Epithelial cell of umbilical artery (primary cell): ENCODE measurements at places on chromosomes 7 and 10. TPM values are rescaled to one million over a fixed set of nuclear protein-coding genes. Genes with fewer than 3 reads are reported as not detected.

SNX13 gene
- total RNA-seq = 29.6 and 39.7 TPM in 2 replicates

CALCR gene
- not detected in 2 replicates for total RNA-seq

PTPRE gene
- total RNA-seq = 57.8 and 117 TPM in 2 replicates

HEPACAM2 gene
- not detected in 2 replicates for total RNA-seq

GIMAP6 gene
- 115 and 116 TPM in 2 replicates for total RNA-seq

GPR26 gene
- total RNA-seq = not detected in 2 replicates

PAX4 gene
- not detected in 2 replicates for total RNA-seq

SPDYE9 gene
- total RNA-seq = not detected in 2 replicates

UTF1 gene
- not detected in 2 replicates for total RNA-seq

CYP2C19 gene
- not detected in 2 replicates for total RNA-seq

ELFN1 gene
- 0.15 and 3.9 TPM in 2 replicates for total RNA-seq

ASB10 gene
- not detected in 2 replicates for total RNA-seq

MEOX2 gene
- total RNA-seq = 3.2 and 34.5 TPM in 2 replicates

AIFM2 gene
- 2.9 and 6.7 TPM in 2 replicates for total RNA-seq

LSM8 gene
- total RNA-seq = 36.8 and 52.9 TPM in 2 replicates

FXYD4 gene
- total RNA-seq = not detected in 2 replicates

LRRC61 gene
- 0.65 and 1.2 TPM in 2 replicates for total RNA-seq

MYH16 gene
- total RNA-seq = 0.30 and 0.97 TPM in 2 replicates

LOXL4 gene
- 0.32 and 2.6 TPM in 2 replicates for total RNA-seq

SEC61A2 gene
- total RNA-seq = 3.2 and 13.7 TPM in 2 replicates

EPHA1 gene
- total RNA-seq = not detected in 2 replicates

AMZ1 gene
- not detected in 2 replicates for total RNA-seq

TMEM120A gene
- 27.2 and 31.8 TPM in 2 replicates for total RNA-seq
